ENCODE measurements at places on chromosomes 11 and 22.

DNA sequence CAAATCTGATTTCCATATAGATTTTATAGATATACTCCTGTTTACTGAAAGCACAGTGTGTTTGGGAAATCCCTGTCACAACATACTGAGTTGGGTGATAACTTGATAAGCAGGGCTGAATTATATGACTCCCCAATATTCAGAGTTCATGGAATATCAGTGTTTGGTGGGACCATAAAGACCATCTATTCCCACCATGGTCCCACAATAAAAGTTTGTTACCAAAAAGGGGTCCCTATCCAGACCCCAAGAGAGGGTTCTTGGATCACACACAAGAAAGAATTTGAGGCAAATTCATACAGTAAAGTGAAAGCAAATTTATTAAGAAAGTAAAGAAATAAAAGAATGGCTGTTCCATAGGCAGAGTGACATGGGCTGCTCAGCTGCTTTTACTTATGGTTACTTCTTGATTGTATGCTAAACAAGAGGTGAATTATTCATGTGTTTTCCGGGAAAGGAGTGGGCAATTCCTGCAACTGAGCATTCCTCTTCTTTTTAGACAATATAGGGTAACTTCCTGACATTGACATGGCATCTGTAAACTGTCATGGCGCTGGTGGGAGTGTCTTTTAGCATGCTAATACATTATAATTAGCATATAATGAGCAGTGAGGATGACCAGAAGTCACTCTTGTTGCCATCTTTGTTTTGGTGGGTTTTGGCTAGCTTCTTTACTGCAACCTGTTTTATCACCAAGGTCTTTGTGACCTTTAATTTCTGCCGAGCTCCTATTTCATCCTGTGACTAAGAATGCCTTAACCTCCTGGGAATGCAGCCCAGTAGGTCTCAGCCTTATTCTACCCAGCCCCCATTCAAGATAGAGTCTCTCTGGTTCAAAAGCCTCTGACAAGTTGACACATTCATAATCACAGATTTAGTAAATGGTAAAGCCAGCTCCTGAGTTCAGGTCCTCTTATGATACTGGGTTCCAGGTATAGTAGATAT, 240.6 kb upstream of the PDGFD start:
- DNase-seq, result no peak

DNA sequence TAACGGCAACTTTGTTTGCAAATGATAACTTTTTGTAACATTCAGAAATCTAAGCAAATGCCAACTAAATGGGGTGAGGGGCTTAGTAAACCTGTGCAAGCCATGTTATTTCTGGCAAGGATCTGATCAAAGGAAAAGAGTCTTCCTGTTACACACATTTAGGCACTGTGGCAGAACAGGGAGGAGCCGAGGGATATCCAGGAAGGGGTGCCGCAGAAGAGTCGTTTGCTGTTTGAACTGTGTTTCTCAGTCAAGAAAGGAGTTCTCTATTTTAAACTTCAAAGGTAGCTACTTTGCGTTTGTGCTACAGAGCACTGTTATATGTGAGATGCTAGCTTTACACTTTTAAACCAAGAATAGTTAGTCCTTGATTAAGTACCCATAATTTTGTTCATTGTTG, 175.5 kb downstream of the ETS1 start:
- DNase-seq, result no peak

- no peak for DNase-seq
Measured at GRCh38 chr11:64100360-64100759, 64.6 kb downstream of the FLRT1 start.

- peak; percentile 61 for DNase-seq
Measured at GRCh38 chr11:102323542-102324251, 6.4 kb downstream of the BIRC3 start.

DNA sequence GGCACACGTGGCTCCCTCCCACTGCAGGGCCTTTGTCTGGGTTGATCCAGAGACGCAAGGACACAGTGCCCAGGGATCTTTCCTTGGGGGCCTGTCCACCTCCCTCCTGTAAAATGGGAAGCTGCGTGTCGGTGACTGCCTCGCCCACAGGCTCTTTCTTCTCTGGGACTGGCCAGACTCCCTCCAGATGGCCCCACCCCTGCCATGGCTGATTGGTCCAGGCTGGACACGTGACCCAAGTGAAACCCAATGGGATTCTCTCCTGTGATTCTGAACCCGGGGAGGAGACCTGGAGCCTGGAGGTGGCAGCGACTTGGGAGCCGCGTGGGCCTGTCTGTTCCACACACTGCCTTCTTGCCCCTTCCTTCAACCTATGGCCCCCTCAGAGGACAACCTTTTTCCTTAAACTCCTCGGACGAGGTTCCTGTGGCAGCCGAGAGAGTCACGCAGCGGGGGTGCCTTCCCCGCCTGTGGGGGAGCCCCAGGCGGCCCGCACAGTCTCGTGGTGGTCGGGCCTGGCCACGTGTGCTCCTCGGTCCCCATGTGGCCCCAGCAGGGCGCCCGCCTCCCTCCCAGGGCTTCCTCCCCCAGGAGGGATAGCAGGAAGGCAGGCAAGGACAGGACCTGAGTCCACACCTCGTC, 12.4 kb upstream of the MPPED1 start:
- DNase-seq, result no peak

DNA sequence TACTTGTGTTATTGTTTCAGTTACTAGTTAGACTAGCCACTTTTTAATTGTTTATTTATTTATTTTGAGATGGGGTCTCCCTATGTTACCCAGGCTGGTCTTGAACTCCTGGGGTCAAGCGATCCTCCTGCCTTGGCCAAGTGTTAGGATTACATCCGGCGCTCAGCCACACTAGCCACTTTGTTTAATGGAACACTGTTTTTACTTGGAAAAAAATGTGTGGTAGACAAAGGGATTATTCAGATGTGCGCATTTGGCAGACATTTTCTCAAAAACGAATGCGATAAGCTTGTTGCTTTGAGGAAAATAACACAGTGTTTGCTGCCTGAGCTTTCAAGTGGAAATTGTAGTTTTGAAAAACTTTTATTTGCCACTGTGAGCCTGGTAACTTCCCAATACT, 51.0 kb downstream of the CTNND1 start:
- no peak for DNase-seq

GRCh38 chr11:19552161-19552560, 160.5 kb upstream of the NAV2 start:
- DNase-seq, result no peak

GRCh38 chr11:73547706-73548595, 50.0 kb downstream of the FAM168A start:
- DNase-seq, result no peak

GRCh38 chr11:4699697-4700435, 2.2 kb upstream of the OR51E2 start:
- DNase-seq, result no peak

- no peak for DNase-seq
Measured at GRCh38 chr22:47307822-47308221, 545.4 kb downstream of the TBC1D22A start.

DNA sequence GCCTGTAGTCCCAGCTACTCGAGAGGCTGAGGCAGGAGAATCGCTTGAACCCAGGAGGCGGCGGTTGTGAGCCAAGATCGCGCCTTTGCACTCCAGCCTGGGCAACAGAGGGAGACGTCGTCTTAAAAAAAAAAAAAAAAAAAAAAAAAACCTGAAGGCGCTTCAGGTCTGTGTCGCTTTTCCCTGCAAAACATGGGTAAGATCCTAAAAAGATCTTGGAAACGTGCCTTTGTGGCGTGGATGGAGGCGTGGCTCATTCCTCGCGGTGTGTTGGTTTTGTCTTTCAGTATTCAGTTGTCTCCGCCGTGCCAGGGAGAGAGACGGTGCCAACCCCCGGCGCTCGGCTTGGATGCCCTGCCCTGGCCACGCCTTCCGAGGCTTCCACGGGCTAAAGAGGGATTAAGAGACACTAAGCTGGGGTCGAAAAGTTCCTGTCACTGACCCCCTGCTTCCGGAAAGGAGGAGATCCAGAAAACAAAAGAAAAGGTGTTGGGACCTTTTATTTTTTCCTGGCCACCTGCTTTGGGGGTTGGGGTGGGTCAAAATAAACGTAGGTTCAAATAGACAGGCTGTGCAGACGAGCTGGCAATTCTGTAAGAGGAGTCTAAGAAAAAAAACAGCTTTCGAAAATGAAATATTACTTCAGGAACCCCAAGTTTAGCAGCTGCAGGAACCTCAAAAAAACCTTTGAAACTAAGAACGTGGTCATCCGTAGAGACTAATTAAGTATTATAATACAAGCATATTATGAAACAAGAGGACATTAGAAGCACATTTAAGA, 1.1 kb upstream of the SLC35F2 start:
- DNase-seq, result no peak

- no peak for DNase-seq
Measured at GRCh38 chr11:32023370-32024305, 67.2 kb upstream of the RCN1 start.

DNA sequence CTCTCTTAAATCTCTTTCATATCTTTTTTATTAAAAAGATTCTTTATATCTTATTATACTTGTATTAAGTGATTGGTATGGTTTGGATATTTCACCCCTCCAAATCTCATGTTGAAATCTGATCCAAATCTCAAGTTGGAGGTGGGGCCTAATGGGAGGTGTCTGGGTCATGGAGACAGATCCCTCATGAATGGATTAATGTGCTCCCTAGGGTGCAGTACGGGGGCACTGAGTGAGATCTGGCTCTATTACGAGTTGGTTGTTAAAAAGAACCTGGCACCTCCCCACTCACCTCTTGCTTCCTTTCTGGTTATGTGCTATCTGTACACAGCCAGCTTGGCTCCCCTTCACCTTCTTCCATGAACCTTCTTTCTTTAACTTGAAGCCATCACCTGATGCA, 149.6 kb downstream of the CWF19L2 start:
- DNase-seq, result no peak

- DNase-seq, result no peak
Measured at GRCh38 chr11:120182790-120183491, 27.9 kb upstream of the OAF start.

DNA sequence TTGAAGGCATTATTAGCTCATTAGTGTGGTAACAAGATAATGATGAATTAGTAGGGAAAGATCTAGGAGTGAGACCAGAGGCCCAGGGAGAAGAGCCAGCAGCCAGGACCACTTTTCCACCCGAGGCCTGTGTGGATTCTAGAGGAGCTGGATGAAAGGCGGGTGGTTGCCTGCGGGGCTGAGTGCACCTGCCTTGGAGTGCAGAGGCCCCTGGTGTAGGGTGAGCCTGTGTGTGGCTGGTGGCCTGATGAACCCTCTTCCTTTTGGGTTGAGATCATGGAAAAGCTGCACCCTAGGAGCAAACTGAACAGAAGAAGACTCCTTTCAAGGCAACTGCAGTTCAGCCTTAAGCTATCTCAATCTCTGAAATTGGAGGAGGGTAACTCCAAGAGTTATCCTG, 5.9 kb upstream of the TP53AIP1 start:
- DNase-seq, result no peak

DNA sequence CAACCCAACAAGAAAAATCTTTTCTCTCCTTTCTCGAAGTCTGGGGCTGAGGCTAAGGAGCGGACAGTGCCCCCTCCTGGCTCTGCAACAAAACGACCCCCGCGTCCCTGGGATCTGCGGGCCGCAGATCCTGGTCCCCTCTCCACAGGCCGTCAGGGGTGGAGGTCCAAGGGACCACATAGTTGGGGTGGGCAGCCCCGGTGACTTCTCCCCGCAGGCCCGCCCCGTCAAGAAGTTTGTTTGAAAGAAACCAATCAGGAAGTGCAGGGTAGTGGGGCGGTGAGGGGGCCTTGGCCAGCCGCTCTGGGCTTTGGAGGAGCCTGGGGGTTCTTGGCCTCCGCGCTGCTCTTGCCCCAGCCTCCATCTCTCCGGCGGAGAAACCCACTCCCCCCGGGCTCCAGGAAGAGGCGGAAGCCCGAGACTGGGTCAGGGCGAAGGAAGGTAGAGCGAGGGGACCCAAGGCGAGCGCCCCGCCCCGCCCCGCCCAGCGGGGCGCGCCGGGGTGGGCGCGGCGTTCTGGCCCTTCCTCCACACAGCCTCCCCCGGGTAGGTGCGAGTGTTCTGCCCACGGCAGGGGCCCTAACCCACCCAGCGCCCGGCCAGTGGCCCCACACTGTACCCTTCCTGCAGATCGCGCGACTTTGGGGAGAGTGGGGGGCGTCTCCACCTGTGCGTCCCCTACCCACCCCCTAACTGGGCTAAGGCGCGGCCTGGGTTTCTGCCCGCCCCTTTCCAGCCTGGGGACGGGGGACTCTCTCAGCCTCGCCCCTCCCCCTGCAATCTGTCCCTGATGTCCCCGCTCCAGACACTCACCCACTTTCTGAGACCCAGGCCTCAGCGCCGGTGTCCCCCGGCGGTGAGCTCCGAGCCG, 1.3 kb downstream of the TP53I11 start:
- DNase-seq, result no peak

GRCh38 chr22:47839595-47840227, 1077.3 kb downstream of the TBC1D22A start:
- no peak for DNase-seq

GRCh38 chr22:40031766-40032470, 37.2 kb downstream of the FAM83F start:
- no peak for DNase-seq

GRCh38 chr11:69978841-69979614, 99.1 kb upstream of the ANO1 start:
- DNase-seq, result no peak

DNA sequence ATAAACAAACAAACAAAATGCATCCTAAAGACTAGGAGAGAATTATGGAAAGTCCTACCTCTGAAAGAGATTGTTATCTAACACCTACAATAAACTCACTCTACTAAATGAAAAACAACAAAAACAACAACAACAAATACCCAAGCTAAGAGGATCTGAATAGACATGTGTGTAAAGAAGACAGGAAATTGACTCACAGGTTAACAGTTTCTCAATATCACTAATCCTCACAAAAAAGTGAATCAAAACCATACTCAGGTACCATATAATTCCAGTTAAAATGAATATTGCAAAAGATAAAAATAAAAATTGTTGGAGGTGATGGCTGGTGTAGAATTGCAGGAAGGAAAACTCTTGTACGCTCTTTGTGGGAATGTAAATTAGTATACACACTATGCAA, 110.4 kb upstream of the TOP3B start:
- DNase-seq, result no peak

- no peak for DNase-seq
Measured at GRCh38 chr11:12859872-12860657, 149.1 kb upstream of the RASSF10 start.

DNA sequence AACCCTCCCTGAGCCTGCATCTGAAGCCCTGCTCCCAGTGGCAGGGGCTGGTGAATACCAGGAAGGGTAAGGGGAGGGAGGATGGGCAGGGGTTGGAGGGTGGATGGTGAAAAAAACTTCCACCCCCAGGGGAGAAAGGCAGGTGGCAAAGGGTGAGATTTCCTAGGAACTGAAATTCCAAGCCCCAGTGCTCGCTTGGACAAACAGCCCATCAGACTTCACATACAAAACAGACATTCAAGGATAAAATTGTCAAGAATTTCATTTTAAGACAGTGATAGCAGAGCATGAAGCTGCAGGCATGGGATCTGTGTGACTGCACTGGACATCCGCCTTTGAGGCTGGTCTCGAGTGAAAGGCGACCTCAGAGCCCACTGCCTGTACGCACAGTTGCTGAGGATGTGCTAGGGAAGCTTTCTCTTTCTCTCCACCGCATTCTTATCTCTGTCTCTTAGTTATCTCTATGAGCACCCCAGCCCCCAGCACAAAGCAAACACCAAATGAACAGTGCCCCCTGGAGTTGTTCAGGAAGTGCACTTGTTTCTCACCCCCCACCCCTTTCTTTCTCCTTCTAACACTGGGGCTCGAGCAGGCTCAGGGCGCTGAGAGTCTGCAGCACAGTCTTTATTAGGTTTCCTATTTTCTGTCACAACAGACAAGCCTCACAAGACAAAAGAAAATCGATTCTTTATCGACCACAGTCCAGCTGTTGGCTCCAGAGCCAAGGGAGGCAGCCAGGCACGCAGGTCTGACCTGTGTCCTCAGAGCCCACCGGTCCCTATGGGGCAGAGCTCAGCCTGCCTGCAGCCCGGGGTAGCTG, 237.3 kb upstream of the NCAM1 start:
- no peak for DNase-seq

All from HS-27A (cell line).